A549 treated with Hydrocortisone at 1 μM for 4 hours (cell line): ENCODE measurements at places on chromosomes 16 and 17. TPM values are rescaled to one million over a fixed set of nuclear protein-coding genes. Genes with fewer than 3 reads are reported as not detected.

Gene FBXO39
- total RNA-seq: not detected in 5 replicates

Gene RNF135
- total RNA-seq: 22.8 to 25.5 TPM (median 25.2 TPM) in 5 replicates

Gene CCDC43
- 24.2 to 38.9 TPM (median 28.5 TPM) in 5 replicates for total RNA-seq

Gene LPCAT2
- total RNA-seq: 4.5 to 7.0 TPM (median 5.3 TPM) in 5 replicates

Gene TMEM92
- total RNA-seq: 14.9 to 23.2 TPM (median 16.1 TPM) in 5 replicates

Gene DNASE1L2
- 0.48 to 1.4 TPM (median 1.2 TPM) in 5 replicates for total RNA-seq

Gene RETREG3
- 23.7 to 35.2 TPM (median 27.9 TPM) in 5 replicates for total RNA-seq

Gene RAP1GAP2
- 21.9 to 37.7 TPM (median 30.2 TPM) in 5 replicates for total RNA-seq

Gene KRTAP4-1
- total RNA-seq: 0.10 to 0.29 TPM (median 0.16 TPM) in 3 of 5 replicates, not detected in the others

Gene TBC1D16
- 8.3 to 14.2 TPM (median 13.0 TPM) in 5 replicates for total RNA-seq

Gene CCDC78
- total RNA-seq: 5.0 to 6.3 TPM (median 5.8 TPM) in 5 replicates

Gene SNX20
- not detected in 5 replicates for total RNA-seq

Gene SHCBP1
- 31.7 to 45.2 TPM (median 36.2 TPM) in 5 replicates for total RNA-seq

Gene CACNG3
- total RNA-seq: not detected in 5 replicates

Gene TRIM47
- total RNA-seq: 134 to 188 TPM (median 179 TPM) in 5 replicates

Gene NOTUM
- total RNA-seq: 0.14 to 0.37 TPM (median 0.35 TPM) in 5 replicates

Gene CCL5
- 0.76 to 1.5 TPM (median 1.3 TPM) in 5 replicates for total RNA-seq

Gene ATXN1L
- 13.7 to 21.8 TPM (median 17.5 TPM) in 5 replicates for total RNA-seq

Gene PHF23
- total RNA-seq: 89.8 to 111 TPM (median 96.3 TPM) in 5 replicates

Gene CLEC3A
- not detected in 5 replicates for total RNA-seq

Gene CCL8
- not detected in 5 replicates for total RNA-seq

Gene CCDC200
- 0.12 TPM in 1 of 5 replicates, not detected in the others for total RNA-seq

Gene ABCA5
- total RNA-seq: 2.0 to 2.9 TPM (median 2.4 TPM) in 5 replicates

Gene FA2H
- total RNA-seq: 31.1 to 37.1 TPM (median 32.5 TPM) in 5 replicates

Gene CD7
- total RNA-seq: 0.17 to 0.28 TPM (median 0.19 TPM) in 4 of 5 replicates, not detected in the other

Gene KDM6B
- total RNA-seq: 9.9 to 18.2 TPM (median 14.1 TPM) in 5 replicates

Gene RPL19
- 3,879 to 4,178 TPM (median 3,969 TPM) in 5 replicates for total RNA-seq

Gene TBC1D3C
- 0.06 TPM in 1 of 5 replicates, not detected in the others for total RNA-seq

Gene PTGES3L
- total RNA-seq: 0.95 to 1.4 TPM (median 1.1 TPM) in 5 replicates

Gene PERCC1
- total RNA-seq: not detected in 5 replicates

Gene ITGB4
- total RNA-seq: 88.7 to 126 TPM (median 108 TPM) in 5 replicates

Gene CAVIN1
- total RNA-seq: 396 to 431 TPM (median 412 TPM) in 5 replicates

Gene SLC47A2
- total RNA-seq: 0.05 to 0.12 TPM (median 0.09 TPM) in 5 replicates

Gene PCYT2
- 14.4 to 17.4 TPM (median 16.9 TPM) in 5 replicates for total RNA-seq

Gene SPIRE2
- total RNA-seq: 5.5 to 7.7 TPM (median 7.2 TPM) in 5 replicates

Gene HSF5
- total RNA-seq: not detected in 5 replicates
